NCI-H187 (cell line): ENCODE measurements at places on chromosomes 11 and 22.
A peak's percentile ranks its signal among the peaks of the same experiment; 100 is the strongest.

GRCh38 chr22:30433773-30434172, 8.2 kb downstream of the MTFP1 start:
- no peak for DNase-seq

GRCh38 chr11:12319461-12319951, 57.9 kb upstream of the PARVA start:
- peak; percentile 82 for DNase-seq

DNA sequence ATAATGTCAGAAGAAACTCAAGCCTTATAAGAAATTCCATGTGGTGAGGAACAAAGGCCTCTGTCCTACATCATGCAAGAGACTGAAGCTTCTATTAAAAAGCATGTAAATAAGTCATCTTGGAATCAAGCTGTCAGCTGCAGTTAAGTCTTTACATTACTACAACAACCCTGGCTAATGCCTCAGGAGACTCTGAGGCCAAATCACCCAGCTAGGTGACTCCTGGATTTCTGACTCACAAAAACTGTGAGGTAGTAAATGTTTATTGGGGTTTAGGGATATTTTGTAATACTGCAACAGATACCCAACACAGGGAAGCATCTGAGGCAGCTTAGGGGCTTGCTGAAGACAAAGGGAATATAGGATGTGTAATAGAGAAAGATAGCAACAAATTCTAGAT, 89.6 kb downstream of the C11orf87 start:
- DNase-seq, result no peak

- DNase-seq, result no peak
These were observed 148.0 kb upstream of the B3GAT1 start for GRCh38 chr11:134560066-134560465.

- DNase-seq, result no peak
These were observed at the start of gene PARVA for GRCh38 chr11:12377106-12377823. Gene PARVA (plus strand): TSS chr11:12377571. CDS start chr11:12377648, 77 bp downstream.

- DNase-seq, result no peak
These were observed 11.7 kb downstream of the MAFF start for GRCh38 chr22:38213319-38213989.

DNA sequence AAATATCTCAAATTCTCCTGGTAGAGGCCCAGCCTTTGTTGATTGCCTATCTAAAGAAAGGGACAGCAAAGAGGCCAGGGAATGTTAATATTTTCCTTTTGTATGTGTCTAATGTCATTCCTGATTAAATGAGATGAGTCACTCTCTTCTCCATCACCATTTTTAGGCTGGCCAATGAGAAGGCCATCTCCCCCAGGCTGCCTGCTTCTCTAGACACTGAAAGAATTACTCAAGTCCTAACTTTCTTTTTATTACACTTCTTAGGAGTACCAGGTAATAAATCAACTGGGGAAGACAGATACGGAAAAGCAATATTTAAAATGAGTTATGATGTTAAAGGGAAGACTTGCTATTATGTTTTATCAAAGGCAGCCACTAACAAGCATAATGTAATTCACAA, 259.2 kb upstream of the SORL1-AS1 start:
- DNase-seq, result no peak

GRCh38 chr11:126113515-126113957, 50.9 kb upstream of the CDON start:
- DNase-seq, result no peak

DNA sequence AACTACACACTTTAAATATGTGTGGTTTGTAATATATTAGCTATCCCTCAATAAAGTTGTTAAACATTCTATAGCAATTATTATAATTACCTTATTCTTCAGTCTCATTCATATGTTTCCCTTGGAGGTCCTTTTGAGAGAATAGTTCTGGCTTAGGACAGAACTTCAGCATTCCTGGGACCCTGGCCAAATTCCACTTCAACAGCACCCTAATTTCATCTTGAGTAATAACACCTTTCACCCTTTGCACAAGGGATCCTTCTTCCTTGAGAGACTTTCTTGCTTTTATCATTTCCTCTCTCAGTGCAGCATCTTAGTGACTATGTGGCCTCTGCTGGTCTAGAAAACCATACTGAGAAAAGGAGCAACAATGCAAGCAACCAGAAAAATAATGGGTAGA, 255.9 kb downstream of the C11orf87 start:
- DNase-seq, result no peak

- no peak for DNase-seq
These were observed 233.0 kb downstream of the FAM76B start for GRCh38 chr11:95556342-95557163.

DNA sequence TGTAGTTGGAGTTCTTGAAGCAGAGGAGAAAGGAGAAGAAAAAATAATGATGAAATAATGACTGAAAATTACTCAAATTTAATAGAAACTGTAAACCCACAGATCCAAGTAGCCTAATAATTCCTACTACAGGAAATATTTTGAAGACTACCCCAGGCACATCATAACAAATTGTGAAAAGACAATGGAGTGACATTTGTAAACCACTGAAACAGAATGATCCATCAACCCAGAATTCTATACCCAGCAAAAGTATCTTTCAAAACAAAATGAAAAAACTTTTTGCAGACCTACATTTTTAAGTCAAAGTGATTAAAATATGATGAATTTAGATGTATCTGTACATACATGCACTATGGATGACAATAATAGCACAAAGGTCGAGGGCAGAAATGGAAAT, 194.6 kb downstream of the TMEM135 start:
- DNase-seq, result no peak

DNA sequence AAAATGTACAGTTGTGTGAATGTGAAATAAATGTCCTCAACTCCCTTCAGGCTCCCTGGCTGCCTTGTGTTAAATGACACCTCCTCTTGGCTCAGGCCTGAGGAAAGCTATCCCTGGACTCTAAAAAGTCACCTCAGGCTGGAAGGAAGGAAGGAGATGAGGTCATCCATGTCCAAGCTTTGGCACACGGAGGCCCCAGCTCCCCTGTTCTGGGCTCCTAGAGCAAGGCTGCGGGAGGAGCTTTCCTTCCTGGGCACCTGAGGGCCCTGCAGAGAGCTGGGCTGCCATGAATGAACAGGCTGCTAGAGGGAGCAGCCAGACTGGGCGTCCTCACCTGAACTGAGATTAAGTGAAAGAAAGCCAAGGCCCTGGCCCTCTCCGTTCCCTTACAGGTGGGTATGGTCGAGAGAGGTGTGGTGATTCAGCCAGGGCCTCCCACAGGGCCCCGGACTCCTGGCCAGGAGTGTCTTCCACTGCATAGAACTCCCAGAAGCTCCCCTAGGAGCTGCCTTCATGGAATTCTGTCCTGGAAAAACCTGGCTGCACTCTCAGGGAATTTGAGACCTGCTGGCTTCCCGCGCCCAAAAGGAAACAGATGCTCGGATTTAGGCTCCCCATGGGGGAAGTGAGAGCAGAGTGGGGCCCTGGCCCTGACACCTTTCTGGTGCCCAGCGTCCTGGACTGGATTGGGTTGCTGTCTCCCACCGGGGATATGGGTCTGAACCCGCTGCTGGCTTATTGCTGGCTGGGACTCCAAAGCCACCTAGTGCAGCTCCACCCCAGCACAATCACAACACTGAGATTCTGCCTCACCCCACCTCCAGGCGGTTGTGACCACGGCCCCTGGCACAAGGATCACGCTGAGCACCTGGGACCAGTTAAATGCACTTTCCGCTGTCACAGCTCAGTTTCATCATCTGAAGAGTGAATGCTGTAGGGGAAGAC, 22.2 kb downstream of the MYBPC3 start:
- no peak for DNase-seq

GRCh38 chr11:92820860-92821259, 148.6 kb upstream of the MTNR1B start:
- DNase-seq, result no peak

- no peak for DNase-seq
These were observed 59.3 kb upstream of the PITPNB start for GRCh38 chr22:27978317-27978716.

GRCh38 chr11:57483562-57483918, 23.2 kb downstream of the RTN4RL2 start:
- no peak for DNase-seq

GRCh38 chr11:119635776-119636175, 93.2 kb downstream of the NECTIN1 start:
- no peak for DNase-seq

DNA sequence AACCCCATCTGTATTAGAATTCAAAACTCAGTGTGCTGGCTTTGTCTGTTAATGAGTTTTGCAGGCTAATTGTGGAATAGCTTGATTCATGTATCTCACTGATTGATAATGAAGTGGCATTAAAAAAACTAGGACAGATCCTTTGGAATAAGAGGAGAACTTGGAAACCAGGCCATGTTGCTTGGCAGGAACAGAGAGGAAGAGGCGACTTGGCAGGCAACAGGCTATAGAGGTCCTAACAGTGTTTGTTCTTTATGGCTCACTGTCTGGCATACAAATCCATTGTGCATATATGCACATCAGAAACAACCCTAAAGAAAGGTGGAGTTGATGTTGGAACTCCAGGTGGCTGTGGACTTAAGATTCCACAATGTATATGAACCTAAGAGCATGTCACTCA, 17.4 kb upstream of the OR9I1 start:
- DNase-seq, result no peak

DNA sequence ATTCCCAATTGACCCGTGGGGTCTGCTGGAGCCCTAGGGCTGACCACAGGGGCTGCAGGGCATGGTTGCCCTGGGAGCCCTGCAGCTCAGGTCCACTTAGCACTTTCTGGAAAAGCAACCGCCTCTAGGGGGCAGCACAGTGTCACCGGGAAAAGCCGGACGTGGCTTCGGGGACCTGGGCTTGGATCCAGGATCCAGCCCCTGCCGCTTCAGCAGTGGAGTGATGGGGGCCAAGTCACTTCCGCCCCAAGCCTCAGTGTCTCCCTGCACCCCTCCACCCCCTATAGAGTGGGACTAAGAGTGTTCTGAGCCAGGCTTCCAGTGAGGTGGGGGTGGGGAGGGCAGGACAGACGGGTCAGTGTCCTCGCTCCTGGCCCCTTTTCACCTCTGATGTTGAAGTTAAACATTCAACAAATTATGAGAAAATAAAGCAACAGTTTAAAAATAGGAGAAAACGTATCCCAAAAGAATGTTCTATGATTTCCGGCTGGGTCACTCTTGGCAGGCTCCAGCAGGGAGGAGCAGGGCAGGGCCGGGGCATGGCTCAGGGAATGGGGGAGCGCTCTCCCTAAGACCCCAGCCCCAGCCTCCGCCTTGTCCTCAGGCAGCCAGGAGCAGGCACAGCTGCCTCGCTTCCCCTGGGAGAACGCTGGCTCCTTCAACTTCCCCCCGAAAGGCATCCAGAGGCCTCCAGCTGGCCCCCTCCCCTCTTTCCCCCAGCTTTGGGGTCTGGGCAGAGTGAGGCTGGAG, 96.5 kb upstream of the FGF3 start:
- DNase-seq, result no peak

DNA sequence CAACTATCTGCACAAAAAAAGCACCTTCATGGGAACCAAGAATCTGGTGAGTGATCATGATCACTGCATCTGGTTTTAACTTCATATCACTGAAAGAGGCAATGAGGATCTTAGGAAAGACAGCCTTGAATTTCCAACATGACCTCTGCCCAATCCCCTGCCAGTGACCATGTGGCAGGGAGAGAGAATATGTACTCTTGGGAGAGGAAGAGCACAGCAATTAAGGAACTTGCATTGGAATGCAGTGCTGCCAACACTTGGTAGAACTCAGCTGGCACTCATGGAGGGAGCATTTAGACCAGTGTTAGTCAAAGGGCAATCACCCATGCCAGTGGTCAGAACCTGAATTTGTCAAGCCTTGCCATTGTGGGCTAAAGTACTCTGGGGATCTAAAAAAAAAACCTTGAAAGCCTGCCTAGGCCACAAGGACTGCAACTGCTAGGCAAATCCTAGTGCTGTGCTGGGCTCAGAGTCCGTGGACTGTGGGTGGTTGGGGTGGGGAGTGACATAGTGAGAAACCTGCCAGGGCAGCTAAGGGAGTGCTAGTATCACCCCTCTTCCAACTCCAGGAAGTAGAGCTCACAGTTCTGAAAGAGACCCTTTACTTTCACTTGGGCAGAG, 23.1 kb downstream of the JRKL start:
- DNase-seq, result no peak

GRCh38 chr11:8204025-8204424, 35.2 kb upstream of the RIC3 start:
- no peak for DNase-seq

- no peak for DNase-seq
These were observed 549.3 kb upstream of the CCDC90B start for GRCh38 chr11:83835423-83835822.

- no peak for DNase-seq
These were observed 1.7 kb downstream of the RPS19BP1 start for GRCh38 chr22:39530692-39531331.

DNA sequence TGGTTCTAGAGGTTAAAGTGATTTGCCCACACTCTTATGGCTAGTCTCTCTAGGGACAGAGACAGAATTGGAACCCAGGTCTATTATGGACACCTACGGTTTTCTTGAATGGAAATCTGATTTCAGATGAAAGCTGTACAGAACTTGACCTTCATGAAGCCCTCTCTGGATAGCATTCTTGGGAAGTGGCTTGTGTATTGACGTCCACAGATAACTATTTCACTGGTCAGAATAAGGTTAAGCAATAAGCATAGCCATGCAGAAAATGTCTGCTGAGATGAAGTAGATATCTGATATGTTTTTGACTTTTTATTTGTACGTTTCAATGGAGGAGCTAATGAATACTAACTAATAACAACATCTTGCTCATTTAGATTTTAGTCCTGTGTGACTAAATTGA, 1.1 kb downstream of the TLCD5 start:
- DNase-seq, result no peak

DNA sequence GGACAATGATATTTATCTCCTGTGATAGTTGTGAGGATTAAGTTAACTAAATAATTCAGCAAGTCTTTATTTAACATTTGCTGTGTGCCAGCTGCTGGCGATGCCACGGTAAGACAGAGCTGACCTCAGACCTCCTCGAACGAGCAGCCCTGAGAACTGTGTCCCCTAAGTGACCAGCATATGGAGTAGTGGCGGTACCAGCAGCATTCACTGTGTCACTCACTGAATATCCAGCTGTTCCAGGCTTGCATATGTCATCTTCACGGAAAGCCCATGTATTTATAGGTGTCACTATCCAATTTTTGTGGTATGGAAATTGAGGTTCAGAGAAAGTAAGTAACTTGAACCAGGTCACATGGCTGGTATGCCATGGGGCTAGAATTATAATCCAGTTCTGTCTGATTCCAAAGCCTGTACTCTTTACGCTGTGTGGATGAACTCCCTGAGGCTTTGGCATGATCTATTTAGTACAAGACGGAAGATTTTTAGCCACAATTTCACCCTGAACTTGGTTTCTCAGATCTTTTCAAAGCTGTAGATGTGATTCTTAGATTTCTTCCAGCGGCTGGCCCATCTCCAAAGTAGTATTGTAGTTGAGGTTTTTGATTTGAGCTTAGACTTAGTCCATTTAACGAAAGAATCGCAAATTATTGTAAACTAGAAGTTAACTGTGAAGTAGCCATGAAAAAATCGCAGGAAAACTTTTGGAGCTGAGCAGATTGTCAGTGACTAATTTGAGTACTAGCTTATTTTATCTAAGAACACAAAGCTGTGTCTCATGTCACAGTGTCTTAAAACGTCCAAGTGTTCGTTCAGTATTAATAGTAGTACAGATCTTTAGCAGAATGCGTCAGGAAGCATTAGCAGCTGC, 49.4 kb upstream of the MYO18B start:
- no peak for DNase-seq

GRCh38 chr11:47005441-47005840, 68.9 kb downstream of the CSTPP1 start:
- no peak for DNase-seq

- no peak for DNase-seq
These were observed 2.6 kb downstream of the RRAS2 start for GRCh38 chr11:14356342-14356741.
